ENCODE measurements at places on chromosomes 12 and 14. TPM values are rescaled to one million over a fixed set of nuclear protein-coding genes. Genes with fewer than 3 reads are reported as not detected.

Gene OTOGL
- 0.97 TPM for polyA plus RNA-seq

Gene PLEK2
- polyA plus RNA-seq: 0.11 TPM

Gene CLEC4D
- not detected for polyA plus RNA-seq

GRCh38 chr14:30160608-30161007 is 233.0 kb upstream of the PRKD1 start:
- H3K4me1 ChIP-seq: no peaks in the 10 kb centered on the region
- no peaks in the 10 kb centered on the region for H3K36me3 ChIP-seq
- no peak overlapping the region for H3K4me3 ChIP-seq
- H3K27me3 ChIP-seq: no peaks in the 10 kb centered on the region
- no peak for DNase-seq
- H3K27ac ChIP-seq: no peak overlapping the region

DNA sequence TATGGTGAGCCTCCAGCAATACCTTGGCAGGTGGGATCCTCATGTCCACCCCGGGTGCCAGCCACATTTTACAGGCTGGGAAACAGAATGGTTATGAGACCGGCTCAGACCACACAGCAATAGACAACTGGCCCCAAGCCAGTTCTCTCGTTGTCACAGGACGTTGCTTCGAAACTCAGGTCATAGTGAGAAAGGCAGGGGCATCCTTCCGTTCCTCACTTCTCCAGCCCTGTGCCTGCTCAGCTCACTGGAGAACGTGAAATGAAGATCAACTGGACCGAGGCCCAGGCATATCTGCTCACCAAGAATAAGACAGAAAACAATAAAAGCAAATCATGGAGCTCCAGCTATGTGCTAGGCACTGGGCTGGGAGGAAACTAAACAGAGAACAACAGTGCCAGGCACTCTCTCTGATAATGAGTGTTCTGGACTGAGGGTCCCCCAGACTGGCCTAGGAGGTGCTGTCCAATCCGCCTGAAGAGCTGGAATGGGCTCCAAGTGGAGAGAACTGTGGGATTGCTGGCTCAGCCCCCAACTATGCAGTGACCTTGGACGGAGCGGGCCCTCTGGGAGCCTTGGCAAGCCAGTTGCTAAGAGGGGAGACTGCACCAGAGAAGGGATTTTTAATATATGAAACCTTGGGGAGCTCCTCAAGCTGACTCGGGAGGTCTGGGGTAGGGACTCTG is 18.8 kb upstream of the FAIM2 start:
- no peaks in the 10 kb centered on the region for H3K4me1 ChIP-seq
- no peaks in the 10 kb centered on the region for H3K27me3 ChIP-seq
- no peak overlapping the region for H3K27ac ChIP-seq
- H3K36me3 ChIP-seq: no peaks in the 10 kb centered on the region
- H3K4me3 ChIP-seq: no peak overlapping the region

DNA sequence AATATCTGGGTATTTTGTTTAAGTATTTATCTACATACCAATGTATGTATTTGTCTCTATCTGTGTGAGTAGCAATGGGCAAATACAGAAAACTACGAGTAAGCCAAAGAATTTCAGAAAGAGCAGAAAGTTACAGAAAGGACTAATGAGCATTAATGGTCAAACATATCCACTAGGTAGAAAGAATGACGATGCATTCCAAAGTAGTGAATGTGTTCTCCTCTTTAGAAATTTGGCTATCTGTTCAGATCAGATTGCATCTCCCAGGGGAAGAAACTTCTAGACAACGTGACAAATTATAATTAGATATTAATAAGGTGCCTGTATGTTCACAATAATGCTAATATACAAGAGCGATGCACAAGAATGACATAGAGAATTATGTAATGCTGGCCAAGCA is 194.5 kb upstream of the GZMB start:
- H3K27ac ChIP-seq: no peak overlapping the region
- no peaks in the 10 kb centered on the region for H3K27me3 ChIP-seq
- H3K4me3 ChIP-seq: no peak overlapping the region
- no peak for DNase-seq
- H3K4me1 ChIP-seq: no peaks in the 10 kb centered on the region

DNA sequence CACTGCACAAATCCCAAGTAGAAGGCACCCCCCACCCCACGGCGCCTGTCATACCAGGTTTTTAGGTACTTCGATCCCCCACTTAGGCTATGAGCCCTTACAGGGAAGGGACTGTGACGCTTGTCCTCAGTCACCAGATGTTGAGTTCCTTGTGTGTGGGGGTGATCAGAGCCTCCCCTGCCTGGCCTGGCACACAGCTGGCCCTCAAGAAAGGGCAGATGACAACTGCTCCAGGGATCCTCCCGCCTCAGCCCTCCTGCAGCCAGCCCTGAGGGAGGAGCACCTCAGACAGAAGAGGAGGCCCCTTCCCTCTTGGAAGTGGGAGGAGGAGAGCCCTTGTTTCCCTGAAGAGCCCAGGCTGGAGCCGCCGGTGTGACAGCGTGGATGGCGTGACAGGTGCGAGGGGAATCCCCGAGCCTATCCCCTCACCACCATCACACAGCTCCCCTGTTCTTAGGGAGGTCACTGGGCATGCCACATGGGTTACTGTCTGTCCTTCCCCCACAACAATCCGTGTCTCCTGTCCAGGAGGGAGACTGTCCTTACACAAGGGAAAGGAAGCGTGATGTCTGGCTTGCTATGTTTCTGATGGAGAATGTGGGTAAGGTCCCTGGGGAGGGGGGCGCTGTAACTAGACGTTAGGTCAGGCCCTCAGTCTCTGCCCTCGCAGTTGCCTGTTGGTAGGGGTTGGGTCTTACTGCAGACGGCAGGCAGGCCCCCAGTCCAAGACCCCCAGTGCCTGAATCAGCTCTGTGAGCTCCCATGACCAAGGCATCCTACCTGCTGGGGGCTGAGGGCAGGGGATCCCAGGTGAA is 31.4 kb downstream of the P2RX4 start:
- no peak overlapping the region for H3K4me3 ChIP-seq
- no peak for DNase-seq
- H3K27ac ChIP-seq: no peak overlapping the region
- H3K36me3 ChIP-seq: peaks cover 8% of the 10 kb centered on the region
- H3K27me3 ChIP-seq: no peaks in the 10 kb centered on the region

GRCh38 chr12:122079033-122079531 is 526 bp downstream of the MLXIP start:
- H3K4me1 ChIP-seq: peaks cover 15% of the 10 kb centered on the region
- H3K27ac ChIP-seq: peak overlapping the region; percentile 84
- no peaks in the 10 kb centered on the region for H3K27me3 ChIP-seq
- DNase-seq: peak; percentile 44
- peak overlapping the region; percentile 73 for H3K4me3 ChIP-seq

- H3K27me3 ChIP-seq: no peaks in the 10 kb centered on the region
- H3K4me1 ChIP-seq: no peaks in the 10 kb centered on the region
- H3K36me3 ChIP-seq: no peaks in the 10 kb centered on the region
These were observed 31.8 kb upstream of the WSCD2 start for GRCh38 chr12:108097160-108097911.

GRCh38 chr12:94074980-94075629 is 73.3 kb upstream of the PLXNC1 start:
- H3K4me3 ChIP-seq: no peak overlapping the region
- H3K36me3 ChIP-seq: no peaks in the 10 kb centered on the region
- H3K27ac ChIP-seq: peak overlapping the region; percentile 11
- no peaks in the 10 kb centered on the region for H3K4me1 ChIP-seq

DNA sequence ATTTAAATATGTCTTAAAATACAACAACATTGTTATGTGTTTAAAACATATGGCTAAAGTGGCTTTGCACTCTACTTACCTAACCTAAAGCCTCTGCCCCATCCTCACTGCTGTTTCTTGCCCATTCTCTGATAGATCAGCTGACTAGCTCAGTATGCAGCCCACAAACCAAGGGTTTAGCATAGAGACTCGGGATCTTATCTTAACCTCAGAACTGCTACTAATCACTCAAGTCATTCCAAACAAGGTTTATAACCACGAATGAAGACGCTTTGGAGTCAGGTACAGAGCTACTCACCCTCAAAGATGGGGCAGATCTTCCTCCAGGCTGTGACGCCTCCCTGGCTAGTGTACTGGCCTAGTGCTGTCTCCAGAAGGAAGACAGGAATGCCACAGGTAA is 19.3 kb downstream of the SLC6A13 start:
- H3K27me3 ChIP-seq: no peaks in the 10 kb centered on the region
- no peak overlapping the region for H3K4me3 ChIP-seq
- H3K36me3 ChIP-seq: no peaks in the 10 kb centered on the region

DNA sequence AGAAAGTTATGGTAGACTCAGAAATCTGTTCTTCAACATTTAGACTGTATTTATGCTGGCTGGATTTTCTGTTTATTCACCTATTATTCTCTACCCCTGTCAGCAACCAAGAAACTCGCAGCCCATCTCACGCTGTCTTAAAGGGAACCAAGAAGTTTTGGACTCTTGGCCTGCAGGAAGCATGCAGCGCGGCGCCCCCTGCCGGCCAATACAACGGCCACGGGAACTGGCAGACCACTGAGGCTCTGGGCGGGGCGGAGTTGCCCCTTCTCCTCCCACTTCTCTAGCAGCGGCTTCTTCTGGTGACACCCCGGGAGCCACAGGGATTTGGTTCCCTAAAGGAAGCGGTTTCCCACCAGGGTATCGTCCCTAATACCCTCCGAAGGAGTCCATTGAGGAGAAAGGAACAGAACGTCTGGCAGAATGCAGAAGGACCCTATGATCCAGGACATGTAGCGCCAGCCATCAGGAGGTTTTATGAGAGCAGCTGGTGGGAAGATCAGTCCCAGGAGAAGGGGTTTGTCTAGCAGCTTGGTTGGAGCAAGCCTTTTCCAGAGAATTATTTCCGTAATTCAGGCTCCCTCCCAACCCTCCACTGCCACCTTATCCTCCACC is 21.0 kb upstream of the RNASE2 start:
- H3K4me3 ChIP-seq: no peak overlapping the region
- H3K36me3 ChIP-seq: no peaks in the 10 kb centered on the region
- no peaks in the 10 kb centered on the region for H3K4me1 ChIP-seq
